ENCODE measurements at places on chromosomes 7 and 10. TPM values are rescaled to one million over a fixed set of nuclear protein-coding genes. Genes with fewer than 3 reads are reported as not detected.
A peak's percentile ranks its signal among the peaks of the same experiment; 100 is the strongest.

- no peak for DNase-seq
- no peaks in the 10 kb centered on the region for H3K36me3 ChIP-seq
- H3K4me1 ChIP-seq, result no peaks in the 10 kb centered on the region
- no peak overlapping the region for H3K4me3 ChIP-seq
- H3K27ac ChIP-seq, result no peak overlapping the region
These were observed 1.0 kb upstream of the PILRA start for GRCh38 chr7:100372256-100372655.

DNA sequence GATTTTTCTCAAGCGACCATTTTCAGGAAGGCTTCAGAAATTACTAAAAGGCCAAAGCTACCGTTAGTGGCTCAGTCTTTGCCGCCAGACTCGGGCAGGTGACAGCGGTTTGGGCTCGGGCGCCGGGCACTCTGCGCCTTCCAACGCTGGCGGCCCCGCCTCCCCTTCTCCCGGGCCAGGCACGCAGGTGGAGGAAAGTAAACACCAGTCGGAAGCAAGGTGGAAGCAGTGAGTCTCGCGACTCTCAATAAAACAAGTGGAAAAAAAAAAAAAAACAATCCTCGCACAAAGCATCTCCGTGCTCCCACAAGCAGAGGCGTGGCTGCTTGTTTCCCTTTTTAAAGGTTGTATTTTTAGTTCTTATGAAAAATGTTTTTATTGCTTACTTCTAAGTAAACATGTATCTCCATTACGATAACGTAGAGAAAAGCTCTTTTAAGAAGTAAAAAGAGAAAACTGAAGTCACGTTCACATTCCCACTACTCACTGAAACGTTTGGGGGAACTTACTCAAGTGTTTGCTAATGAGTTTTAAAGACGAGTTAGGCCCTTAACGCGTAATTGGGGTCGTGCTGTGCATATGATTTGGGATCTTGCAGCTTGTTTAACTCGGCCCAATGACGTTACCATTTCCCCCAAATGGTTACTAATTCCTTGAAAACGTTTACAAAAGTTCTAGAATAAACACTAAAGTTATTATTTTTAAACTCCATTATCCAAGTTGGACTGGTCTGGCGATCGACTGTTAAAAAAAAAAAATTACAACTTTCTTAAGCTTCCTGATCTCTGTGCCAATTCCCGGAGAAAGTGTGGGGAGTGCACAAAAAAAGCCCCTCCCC, 864 bp downstream of the CDCA7L start:
- H3K27ac ChIP-seq, result peak overlapping the region; percentile 86
- peak; percentile 60 for DNase-seq
- H3K4me1 ChIP-seq, result 0 out of 2 replicates have a peak, but pooled peaks cover 8% of the 10 kb centered on the region
- peaks cover 2% of the 10 kb centered on the region for H3K27me3 ChIP-seq
- H3K36me3 ChIP-seq, result peaks cover 1% of the 10 kb centered on the region

GRCh38 chr7:36904802-36905201, 180.5 kb upstream of the AOAH start:
- no peak overlapping the region for H3K27ac ChIP-seq
- DNase-seq, result no peak
- H3K27me3 ChIP-seq, result no peaks in the 10 kb centered on the region
- no peak overlapping the region for H3K4me3 ChIP-seq
- H3K36me3 ChIP-seq, result no peaks in the 10 kb centered on the region

Gene NAT16
- total RNA-seq, result 0.19 TPM

GRCh38 chr7:41786944-41787343, 84.1 kb upstream of the INHBA start:
- DNase-seq, result no peak
- no peaks in the 10 kb centered on the region for H3K36me3 ChIP-seq
- H3K27ac ChIP-seq, result no peak overlapping the region
- H3K4me3 ChIP-seq, result no peak overlapping the region

Gene OPALIN
- total RNA-seq, result not detected

- no peak for DNase-seq
- H3K36me3 ChIP-seq, result no peaks in the 10 kb centered on the region
- no peak overlapping the region for H3K27ac ChIP-seq
- peak overlapping the region; percentile 2 for H3K4me3 ChIP-seq
These were observed 757.0 kb upstream of the C7orf33 start for GRCh38 chr7:147833557-147833956.

DNA sequence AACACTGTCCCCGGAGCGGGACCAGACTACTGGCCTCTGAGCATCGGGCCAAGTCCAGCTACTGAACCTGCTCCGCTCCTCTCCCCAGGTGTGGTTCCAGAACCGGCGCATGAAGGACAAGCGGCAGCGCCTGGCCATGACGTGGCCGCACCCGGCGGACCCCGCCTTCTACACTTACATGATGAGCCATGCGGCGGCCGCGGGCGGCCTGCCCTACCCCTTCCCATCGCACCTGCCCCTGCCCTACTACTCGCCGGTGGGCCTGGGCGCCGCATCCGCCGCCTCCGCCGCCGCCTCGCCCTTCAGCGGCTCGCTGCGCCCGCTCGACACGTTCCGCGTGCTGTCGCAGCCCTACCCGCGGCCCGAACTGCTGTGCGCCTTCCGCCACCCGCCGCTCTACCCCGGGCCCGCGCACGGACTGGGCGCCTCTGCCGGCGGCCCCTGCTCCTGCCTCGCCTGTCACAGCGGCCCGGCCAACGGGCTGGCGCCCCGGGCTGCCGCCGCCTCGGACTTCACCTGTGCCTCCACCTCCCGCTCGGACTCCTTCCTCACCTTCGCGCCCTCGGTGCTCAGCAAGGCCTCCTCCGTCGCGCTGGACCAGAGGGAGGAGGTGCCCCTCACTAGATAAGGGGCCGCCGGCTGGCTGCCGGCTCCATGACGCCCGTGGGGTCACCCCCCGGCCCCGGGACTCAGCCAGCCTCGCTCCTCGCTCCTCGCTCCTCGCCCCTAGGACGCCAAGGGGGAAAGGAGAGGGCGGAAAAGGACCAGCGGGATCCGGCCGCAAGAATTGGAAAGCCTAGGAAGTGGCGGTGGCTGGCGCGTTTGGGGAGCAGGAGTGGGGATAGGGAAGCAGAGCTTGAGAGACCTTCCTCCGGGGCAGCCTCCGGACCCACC, 3.4 kb downstream of the EVX1 start:
- DNase-seq, result no peak
- no peak overlapping the region for H3K27ac ChIP-seq
- no peak overlapping the region for H3K4me3 ChIP-seq
- H3K36me3 ChIP-seq, result no peaks in the 10 kb centered on the region
- no peaks in the 10 kb centered on the region for H3K27me3 ChIP-seq

Gene CACNA2D1
- not detected for total RNA-seq

DNA sequence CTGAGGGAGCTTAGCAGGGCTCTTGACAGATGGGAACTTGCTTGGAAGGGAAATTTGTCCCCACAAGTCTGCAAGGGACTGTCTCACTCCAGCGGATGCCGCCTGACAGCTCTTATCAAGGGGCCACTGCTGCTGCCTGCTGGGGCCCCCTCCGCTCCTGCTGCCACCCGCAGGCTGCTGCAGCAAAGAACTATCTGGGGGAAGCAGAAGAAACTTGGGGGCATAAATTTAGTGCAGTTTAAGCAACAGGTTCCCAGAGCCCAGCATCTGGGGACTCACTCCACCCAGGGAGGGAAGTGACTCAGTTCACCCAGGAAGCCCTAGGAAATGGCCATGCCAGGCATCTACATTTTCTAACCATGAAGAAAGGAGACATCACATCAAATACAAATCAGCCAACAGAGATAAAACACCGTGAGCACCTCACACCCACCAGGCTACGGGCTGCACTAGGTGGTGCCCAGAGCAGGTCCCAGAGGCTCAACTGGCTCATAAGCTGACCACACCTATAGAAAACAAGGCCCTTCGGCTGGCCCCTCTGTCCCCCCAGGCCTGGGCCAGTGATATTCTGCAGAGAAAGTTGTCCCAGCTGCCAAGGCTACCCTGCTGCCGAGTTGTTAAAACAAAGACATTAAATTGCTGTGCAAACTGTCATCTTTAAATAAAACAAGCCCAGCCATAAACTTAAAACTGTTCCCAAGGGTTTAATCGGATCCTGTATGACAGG, 3.7 kb downstream of the RGS10 start:
- no peak for DNase-seq
- H3K4me3 ChIP-seq, result no peak overlapping the region
- H3K27me3 ChIP-seq, result no peaks in the 10 kb centered on the region

DNA sequence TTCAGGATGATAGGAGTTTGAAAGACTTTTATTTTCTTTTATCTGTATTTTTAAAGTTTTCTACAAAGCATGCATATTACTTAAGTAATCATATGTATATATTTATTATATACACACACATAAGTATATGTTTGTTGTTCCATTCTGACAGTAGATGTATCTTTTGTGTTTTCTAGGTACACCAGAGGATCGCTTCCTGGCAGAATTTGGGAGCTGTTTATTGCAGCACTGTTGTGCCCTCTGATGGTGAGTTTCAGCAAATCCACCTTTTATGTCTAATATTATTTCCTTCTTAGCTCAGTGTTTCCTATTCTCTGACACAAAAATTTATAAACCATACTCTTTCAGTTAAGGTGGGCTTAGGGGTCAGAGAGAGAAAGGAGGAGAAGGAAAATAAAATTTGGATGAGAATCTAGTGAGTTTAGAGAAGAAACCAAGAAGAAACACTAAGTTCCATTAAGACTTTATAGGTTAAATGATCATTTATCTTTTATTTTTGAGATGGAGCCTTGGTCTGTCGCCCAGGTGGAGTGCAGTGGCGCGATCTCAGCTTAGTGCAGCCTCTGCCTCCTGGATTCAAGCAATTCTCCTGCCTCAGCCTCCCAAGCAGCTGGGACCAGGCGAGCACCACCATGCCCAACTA, 59.2 kb upstream of the OIT3 start:
- no peaks in the 10 kb centered on the region for H3K4me1 ChIP-seq
- no peak overlapping the region for H3K4me3 ChIP-seq
- DNase-seq, result peak; percentile 53
- H3K36me3 ChIP-seq, result no peaks in the 10 kb centered on the region
- H3K27me3 ChIP-seq, result no peaks in the 10 kb centered on the region

GRCh38 chr10:48699011-48699627, 14.4 kb downstream of the WDFY4 start:
- H3K36me3 ChIP-seq, result no peaks in the 10 kb centered on the region
- no peak overlapping the region for H3K4me3 ChIP-seq
- DNase-seq, result no peak
- peaks cover 6% of the 10 kb centered on the region for H3K27me3 ChIP-seq
- no peaks in the 10 kb centered on the region for H3K4me1 ChIP-seq

DNA sequence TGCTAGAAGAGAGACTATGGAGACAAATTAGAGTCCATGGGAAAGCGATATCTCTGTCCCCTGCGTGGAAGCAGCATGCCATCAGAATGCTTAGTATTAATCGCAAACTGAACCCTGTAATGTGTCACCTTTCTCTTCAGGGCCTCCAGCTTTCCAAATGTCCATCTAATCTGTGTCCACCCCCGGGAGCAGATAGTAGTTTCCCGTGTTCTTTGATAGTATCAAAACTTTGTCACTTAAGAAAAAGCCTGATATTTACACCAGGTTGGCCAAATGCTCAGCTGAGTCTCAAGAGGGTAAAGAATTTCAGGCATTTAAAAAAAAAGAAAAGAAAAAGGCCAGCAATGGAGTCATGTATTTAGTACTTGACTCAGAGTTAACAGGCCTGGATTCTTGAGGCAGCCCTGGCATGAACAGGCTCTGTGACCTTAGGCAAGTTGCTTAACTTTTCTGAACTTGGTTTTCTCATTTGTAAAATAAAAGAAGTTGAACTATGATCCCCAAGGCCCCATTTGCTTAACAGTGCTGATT, 10.4 kb upstream of the GSAP start:
- peak overlapping the region; percentile 65 for H3K27ac ChIP-seq
- DNase-seq, result no peak
- H3K4me1 ChIP-seq, result peaks cover 28% of the 10 kb centered on the region
- H3K4me3 ChIP-seq, result no peak overlapping the region
- no peaks in the 10 kb centered on the region for H3K27me3 ChIP-seq
- no peaks in the 10 kb centered on the region for H3K36me3 ChIP-seq

DNA sequence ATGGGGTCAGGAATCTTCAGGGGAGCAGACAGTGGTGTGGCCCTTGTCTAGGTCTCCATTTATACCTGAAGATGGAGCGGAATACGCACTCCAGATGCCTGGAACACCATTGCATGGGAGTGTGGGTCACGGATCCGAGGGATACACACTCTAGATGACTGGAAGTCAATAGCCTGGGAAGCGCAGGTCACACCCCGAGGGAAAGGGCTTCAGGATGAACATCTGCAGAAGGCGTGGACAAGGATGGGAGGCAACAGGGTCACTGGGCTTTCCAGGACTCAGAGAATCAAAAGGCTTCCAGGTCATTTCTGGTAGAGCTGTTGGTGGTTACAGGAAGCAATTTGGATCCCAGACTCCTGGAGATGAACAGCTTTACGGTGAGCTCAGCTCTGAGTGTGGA, 382.2 kb upstream of the KLF6 start:
- H3K36me3 ChIP-seq, result no peaks in the 10 kb centered on the region
- H3K27ac ChIP-seq, result no peak overlapping the region
- no peak for DNase-seq
- no peaks in the 10 kb centered on the region for H3K4me1 ChIP-seq
- no peak overlapping the region for H3K4me3 ChIP-seq
- no peaks in the 10 kb centered on the region for H3K27me3 ChIP-seq

Gene VIPR2
- not detected for total RNA-seq

DNA sequence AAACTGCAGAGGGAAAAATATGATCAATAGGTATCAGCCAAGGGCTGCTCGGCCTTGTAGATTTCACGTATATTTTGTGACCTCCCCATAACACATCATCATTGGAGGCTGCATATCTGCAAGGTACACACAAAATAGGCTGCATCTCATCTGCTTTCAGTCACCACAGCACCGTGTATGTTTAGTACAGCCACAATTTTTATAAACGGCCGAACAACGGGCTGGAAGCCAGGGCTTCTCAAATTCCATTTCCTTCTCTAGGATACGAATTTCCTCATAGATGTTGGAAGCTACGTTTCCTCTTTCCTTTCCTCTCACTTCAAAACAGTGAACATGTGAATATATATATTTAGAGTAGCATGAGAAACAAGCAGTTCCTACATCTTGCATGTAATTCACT, 20.2 kb upstream of the FOXK1 start:
- no peak for DNase-seq
- H3K27ac ChIP-seq, result no peak overlapping the region
- H3K27me3 ChIP-seq, result no peaks in the 10 kb centered on the region
- no peak overlapping the region for H3K4me3 ChIP-seq

- H3K4me3 ChIP-seq, result no peak overlapping the region
- no peak overlapping the region for H3K27ac ChIP-seq
- no peaks in the 10 kb centered on the region for H3K36me3 ChIP-seq
- DNase-seq, result no peak
- H3K27me3 ChIP-seq, result no peaks in the 10 kb centered on the region
These were observed 81.2 kb downstream of the FZD1 start for GRCh38 chr7:91345449-91345848.

- no peak overlapping the region for H3K4me3 ChIP-seq
- H3K27ac ChIP-seq, result no peak overlapping the region
- no peaks in the 10 kb centered on the region for H3K27me3 ChIP-seq
- H3K4me1 ChIP-seq, result peaks cover 7% of the 10 kb centered on the region
- DNase-seq, result peak; percentile 55
These were observed 53.0 kb upstream of the TNKS2 start for GRCh38 chr10:91745090-91745831.

Gene ANKRD2
- total RNA-seq, result not detected
